Fibroblast of lung (primary cell): ENCODE measurements at places on chromosomes 16 and 17. TPM values are rescaled to one million over a fixed set of nuclear protein-coding genes. Genes with fewer than 3 reads are reported as not detected.

SLC13A2 gene
- not detected in 2 replicates for total RNA-seq

MGAT5B gene
- total RNA-seq: 0.17 and 0.26 TPM in 2 replicates

- peak; percentile 40 for DNase-seq
Measured at GRCh38 chr16:73048292-73049080, 558 bp upstream of the ZFHX3 start.

GRCh38 chr17:286571-286970, 66.0 kb downstream of the RPH3AL start:
- no peak for DNase-seq

DNA sequence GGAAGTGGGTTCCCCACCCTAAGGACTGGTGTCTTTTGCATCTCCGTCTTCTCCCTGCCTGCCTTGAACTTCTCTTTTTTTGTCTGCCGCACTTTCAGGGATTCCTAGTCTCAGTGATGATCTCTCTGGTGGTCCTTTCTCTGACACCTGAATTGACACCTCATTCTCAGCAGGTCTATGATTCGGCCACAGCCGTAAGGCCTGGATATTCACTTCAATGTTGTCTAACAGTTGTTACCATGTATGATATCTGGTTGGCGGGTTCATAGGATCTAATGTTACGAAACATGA, 25.1 kb upstream of the SLC47A1 start:
- DNase-seq: no peak

DNA sequence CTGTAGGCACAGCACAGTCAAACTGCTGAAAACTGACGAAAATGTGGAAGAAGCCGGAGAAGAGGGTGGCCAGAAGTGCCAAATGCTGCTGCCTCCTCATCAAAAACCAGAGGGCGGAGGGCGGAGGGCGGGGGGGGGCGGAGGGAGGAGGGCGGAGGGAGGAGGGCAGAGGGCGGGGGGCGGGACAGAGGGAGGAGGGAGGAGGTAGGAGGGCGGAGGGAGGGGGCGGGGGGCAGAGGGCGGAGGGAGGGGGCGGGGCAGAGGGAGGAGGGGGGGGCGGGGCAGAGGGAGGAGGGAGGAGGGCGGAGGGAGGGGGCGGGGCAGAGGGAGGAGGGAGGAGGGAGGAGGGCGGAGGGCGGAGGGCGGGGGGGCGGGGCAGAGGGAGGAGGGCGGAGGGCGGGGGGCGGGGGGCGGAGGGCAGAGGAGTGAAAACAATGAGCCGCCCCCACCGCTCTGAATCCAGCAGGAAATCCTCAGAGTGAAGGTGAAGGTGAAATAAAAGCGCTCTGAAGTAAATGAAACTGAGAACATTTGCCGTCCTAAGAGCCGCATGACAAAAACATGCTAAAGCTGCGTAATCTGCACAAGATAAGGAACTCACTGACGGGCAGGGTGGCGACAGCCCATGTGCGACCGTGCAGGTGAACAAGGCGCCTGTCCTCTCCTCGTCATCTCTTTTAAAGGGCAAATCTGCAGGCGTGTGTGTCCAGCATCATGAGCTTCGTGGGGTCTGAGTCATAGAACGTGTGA, 22.6 kb upstream of the CBFA2T3 start:
- no peak for DNase-seq

DNA sequence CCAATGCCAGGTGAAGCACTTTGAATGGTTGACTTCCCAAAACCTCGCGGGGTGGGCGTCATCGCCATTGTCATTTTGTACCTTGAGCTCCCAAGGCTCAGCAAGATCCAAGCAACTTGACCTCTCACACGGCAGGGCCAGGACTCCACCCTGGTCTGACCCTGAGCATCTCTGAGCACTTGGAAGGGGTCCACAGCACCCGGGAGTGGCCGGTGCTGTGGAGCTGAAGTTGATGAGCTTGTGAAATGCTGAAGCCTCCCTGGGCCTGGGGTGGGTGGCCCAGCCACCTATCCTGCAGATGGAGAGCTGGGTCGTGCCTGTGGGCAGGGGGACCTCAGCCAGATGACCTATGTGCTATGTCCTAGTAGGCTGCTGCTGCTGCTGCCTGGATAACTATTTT, 283.3 kb upstream of the FOXF1 start:
- DNase-seq: no peak

GRCh38 chr16:6114691-6115090, 1017.1 kb upstream of the EEF2KMT start:
- DNase-seq: no peak

GRCh38 chr16:1531638-1531910, 1.9 kb upstream of the TMEM204 start:
- DNase-seq: no peak

DNA sequence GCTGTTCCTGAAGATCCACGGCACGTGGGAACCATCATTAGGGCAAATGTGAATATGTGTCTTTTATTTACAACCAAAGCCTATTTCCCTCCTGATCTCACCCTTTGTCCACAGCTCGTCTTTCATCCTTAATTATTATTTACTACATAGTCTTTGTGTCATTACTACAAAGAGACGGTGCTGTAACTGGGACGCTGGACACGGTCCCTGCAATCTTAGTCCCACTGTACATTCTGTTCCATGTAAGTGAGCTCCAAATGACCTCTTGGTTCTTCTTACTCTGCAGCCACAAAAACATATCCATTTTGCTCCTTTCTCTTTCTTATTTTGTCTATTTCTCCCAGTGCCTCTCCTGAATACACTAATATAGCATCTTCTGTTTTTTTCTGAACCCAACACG, 12.7 kb upstream of the KRT23 start:
- no peak for DNase-seq

DNA sequence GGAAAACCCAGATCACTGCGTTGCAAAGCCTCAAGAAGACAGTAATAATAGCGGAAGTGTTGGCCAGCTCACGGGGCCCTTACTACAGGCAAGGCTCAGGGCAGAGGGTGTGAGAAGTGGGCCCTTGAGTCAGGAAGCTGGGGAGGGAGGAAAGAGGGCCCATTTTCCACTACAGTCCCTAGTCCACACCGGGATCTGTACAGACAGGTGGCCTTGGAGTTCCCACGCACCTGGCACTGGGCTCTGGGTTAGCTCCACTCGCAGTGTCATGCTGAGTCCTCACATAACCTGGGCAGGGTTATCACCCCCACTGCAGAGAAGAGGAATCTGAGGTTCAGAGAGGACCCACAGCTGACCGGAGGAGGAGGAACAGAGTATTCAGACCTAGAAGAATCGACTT, 16.8 kb upstream of the MTSS2 start:
- DNase-seq: no peak
